ENCODE measurements at places on chromosomes 16 and 17.

- H3K27ac ChIP-seq: no peak overlapping the region
- peaks cover 20% of the 10 kb centered on the region for H3K36me3 ChIP-seq
- no peak overlapping the region for H3K4me3 ChIP-seq
- H3K27me3 ChIP-seq: no peaks in the 10 kb centered on the region
- no peak for DNase-seq
- H3K4me1 ChIP-seq: peaks cover 14% of the 10 kb centered on the region
These were observed 19.8 kb upstream of the ICAM2 start for GRCh38 chr17:64040206-64040605.

DNA sequence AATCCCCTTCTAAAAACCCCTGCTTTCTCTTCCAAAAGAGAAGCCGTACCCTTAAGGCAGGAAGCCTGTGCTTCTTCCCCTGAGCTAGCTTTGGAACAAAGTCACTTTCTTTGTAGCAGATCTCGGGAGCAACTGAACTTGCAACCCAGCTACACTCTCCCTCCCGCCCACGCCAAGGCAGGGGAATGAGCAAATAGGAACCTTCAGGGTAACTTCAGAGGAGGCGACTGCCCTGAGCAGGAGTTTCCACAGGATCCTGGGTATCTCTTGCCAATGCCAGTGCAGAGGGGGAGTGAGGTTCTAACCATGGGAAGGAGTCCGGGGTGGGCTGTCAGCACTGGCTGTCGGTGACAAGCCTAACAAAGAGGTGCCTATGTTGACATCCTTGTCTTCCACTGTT is 5.9 kb upstream of the PIRT start:
- DNase-seq: no peak
- no peak overlapping the region for H3K27ac ChIP-seq
- H3K4me1 ChIP-seq: peaks cover 7% of the 10 kb centered on the region
- H3K27me3 ChIP-seq: peaks cover 31% of the 10 kb centered on the region
- H3K36me3 ChIP-seq: peaks cover 2% of the 10 kb centered on the region

DNA sequence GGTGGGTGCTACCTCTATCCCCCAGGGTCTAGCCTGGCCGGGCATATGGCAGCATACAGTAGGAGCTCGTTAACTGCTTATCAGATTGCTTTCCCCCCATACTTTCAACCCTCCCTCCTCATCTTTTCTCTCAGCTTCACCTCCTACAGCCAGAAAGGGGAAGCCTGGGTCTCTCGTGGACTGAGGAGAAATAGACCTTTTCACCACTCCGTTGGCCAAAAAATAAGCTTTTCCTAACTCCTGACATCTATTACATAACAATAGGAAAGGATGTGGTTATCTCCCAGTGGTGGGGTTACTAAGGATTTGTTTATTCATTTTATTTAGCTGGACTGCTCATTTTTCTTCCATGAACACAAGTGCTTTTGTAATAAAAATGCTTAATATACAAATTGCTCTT is 9.0 kb upstream of the CXCL16 start:
- H3K4me1 ChIP-seq: peaks cover 7% of the 10 kb centered on the region
- no peaks in the 10 kb centered on the region for H3K36me3 ChIP-seq
- DNase-seq: no peak
- H3K27me3 ChIP-seq: peaks cover 49% of the 10 kb centered on the region
- H3K27ac ChIP-seq: no peak overlapping the region

DNA sequence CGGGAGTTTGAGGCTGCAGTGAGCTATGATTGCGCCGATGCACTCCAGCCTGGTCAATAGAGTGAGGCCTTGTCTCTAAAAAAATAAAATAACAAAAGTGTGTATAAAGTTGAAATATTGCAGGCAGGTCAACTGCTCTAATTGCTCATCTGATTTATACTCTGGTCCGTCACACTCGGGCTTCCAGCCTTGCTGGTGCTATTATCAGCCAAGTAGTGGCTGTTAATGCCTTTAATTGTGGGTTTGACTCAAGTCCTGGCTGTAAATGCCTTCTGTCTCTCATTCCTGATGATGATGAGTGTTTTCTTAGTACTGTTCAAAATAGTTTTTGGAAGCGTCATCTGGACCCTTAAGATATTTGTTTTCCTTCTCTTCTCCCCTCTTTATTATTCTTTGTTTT is 18.4 kb downstream of the SYT17 start:
- peaks cover 7% of the 10 kb centered on the region for H3K4me1 ChIP-seq
- DNase-seq: no peak
- no peaks in the 10 kb centered on the region for H3K27me3 ChIP-seq

DNA sequence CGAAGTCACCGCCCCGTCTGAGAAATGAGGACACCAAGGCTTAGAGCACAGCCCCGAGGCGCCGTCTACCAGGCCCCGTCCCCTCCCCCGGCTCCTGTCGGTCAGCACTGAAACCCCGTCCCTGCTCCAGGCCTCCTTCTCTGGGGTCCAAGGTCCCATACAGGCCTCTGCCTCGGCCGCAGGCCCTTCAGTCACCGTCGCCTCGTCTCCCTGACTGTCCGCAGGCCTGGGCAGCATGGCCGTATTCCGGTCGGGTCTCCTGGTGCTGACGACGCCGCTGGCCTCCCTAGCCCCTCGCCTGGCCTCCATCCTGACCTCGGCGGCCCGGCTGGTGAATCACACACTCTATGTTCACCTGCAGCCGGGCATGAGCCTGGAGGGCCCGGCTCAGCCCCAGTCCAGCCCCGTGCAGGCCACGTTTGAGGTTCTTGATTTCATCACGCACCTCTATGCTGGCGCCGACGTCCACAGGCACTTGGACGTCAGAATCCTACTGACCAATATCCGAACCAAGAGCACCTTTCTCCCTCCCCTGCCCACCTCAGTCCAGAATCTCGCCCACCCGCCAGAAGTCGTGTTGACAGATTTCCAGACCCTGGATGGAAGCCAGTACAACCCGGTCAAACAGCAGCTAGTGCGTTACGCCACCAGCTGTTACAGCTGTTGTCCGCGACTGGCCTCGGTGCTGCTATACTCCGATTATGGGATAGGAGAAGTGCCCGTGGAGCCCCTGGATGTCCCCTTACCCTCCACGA is 617 bp downstream of the COASY start:
- no peaks in the 10 kb centered on the region for H3K27me3 ChIP-seq
- peak overlapping the region; percentile 93 for H3K27ac ChIP-seq
- H3K4me3 ChIP-seq: peak overlapping the region; percentile 90
- peaks cover 2% of the 10 kb centered on the region for H3K36me3 ChIP-seq
- peaks cover 40% of the 10 kb centered on the region for H3K4me1 ChIP-seq

- no peak for DNase-seq
- H3K27me3 ChIP-seq: peaks cover 55% of the 10 kb centered on the region
- peak overlapping the region; percentile 55 for H3K4me3 ChIP-seq
- no peaks in the 10 kb centered on the region for H3K36me3 ChIP-seq
- H3K4me1 ChIP-seq: peaks cover 3% of the 10 kb centered on the region
These were observed 671 bp upstream of the FADS6 start for GRCh38 chr17:74893936-74894671.

- no peak overlapping the region for H3K4me3 ChIP-seq
- no peak for DNase-seq
- peaks cover 50% of the 10 kb centered on the region for H3K27me3 ChIP-seq
- peaks cover 5% of the 10 kb centered on the region for H3K4me1 ChIP-seq
- no peak overlapping the region for H3K27ac ChIP-seq
These were observed 64.6 kb upstream of the CRHR1 start for GRCh38 chr17:45719335-45720071.

DNA sequence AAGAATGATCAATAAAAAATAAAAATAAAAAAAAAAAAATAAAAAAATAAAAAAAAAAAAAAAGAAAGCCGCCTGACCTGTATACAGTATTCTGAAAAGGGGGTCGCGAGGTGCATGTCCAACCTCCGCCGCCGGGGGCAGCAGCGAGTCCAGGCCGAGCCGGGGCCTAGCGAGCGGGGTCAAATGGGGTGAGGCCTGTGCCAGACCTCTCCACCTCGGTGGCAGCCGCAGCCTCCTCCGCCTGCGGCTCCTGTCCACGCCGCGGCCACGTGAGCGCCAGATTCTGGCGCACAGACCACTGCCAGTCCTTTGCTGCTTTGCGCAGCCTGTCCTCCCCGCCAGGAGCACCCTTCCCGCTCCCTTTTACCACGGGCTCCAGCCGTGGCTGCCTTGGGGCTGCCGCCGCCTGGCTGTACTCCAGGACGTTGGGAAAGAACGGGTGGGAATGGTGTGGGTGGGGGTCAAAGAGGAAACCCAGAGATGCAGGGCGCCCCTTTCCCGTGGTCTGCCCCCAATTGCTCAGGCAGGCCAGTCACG is 2.4 kb upstream of the BCKDK start:
- peaks cover 21% of the 10 kb centered on the region for H3K4me1 ChIP-seq
- H3K4me3 ChIP-seq: no peak overlapping the region
- no peaks in the 10 kb centered on the region for H3K27me3 ChIP-seq
- DNase-seq: no peak
- H3K36me3 ChIP-seq: peaks cover 8% of the 10 kb centered on the region

DNA sequence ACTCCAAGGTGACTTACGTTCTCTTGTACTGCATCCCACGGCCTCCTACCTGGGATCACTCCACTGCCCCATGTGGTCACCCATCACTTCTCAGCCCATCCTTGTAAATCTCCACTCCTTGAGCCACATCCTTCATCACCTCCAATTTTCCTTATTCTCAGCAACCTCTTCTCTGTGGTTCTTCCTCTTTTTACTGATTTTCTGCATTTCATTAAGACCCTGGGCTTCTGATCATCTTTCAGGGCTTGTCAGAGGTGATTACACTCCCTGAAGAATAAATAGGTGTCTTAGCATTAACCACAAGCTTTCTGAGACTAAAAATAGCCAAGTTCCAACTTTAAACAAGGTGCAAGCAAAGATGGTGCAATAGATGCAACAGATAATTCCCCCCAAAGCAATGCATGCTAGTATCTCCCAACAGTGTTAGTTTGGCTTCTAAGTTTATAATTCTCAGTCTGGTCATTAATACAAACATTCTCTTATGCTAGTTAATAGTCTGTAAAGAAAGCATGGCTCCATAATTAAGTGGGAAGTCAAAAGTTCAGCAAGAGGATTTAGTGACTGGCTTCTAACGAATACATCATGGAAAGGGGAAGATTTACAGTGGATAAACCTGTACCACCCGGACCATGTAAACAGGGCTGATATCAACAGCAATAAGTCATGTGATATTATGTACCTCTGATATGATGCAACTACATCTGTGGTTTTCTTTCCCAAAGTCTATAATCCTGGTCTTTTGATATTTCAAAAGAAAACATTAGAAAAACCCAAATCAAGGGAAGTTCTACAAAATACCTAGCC is 47.4 kb upstream of the FOXJ1 start:
- DNase-seq: no peak
- no peak overlapping the region for H3K27ac ChIP-seq
- H3K27me3 ChIP-seq: no peaks in the 10 kb centered on the region
- H3K4me3 ChIP-seq: no peak overlapping the region

GRCh38 chr17:69326377-69327059 is 415 bp downstream of the ABCA5 start:
- peaks cover 17% of the 10 kb centered on the region for H3K4me1 ChIP-seq
- peak overlapping the region; percentile 94 for H3K4me3 ChIP-seq
- no peaks in the 10 kb centered on the region for H3K36me3 ChIP-seq
- no peaks in the 10 kb centered on the region for H3K27me3 ChIP-seq
- peak; percentile 82 for DNase-seq

GRCh38 chr16:88087517-88087877 is 136.3 kb downstream of the BANP start:
- peaks cover 3% of the 10 kb centered on the region for H3K36me3 ChIP-seq
- H3K4me3 ChIP-seq: no peak overlapping the region
- H3K4me1 ChIP-seq: peaks cover 13% of the 10 kb centered on the region
- no peak for DNase-seq

DNA sequence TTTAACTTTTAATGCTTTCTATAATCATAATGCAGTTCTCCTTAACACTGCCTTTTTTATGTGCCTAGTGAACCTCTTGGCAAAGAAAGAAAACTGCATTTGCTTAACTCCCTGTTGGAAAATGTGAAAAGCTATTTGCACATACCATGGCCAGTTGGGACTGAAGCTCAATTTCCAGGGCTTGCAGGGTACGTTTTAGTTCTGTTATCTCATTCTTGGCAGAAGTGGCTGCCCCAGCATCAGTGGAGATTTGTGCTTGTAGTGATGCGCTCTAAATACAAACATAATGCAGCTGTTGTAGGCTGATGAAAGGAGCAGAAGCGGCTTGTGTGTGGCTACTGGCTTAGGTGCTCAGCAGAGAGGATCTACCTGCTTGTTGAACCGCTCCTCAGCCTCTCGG is 3.7 kb downstream of the KRT24 start:
- H3K27me3 ChIP-seq: peaks cover 64% of the 10 kb centered on the region
- H3K4me1 ChIP-seq: no peaks in the 10 kb centered on the region
- DNase-seq: no peak
- H3K36me3 ChIP-seq: no peaks in the 10 kb centered on the region
- H3K27ac ChIP-seq: no peak overlapping the region

GRCh38 chr17:5809056-5809455 is 224.7 kb upstream of the NLRP1 start:
- H3K27me3 ChIP-seq: peaks cover 13% of the 10 kb centered on the region
- no peak for DNase-seq
- H3K27ac ChIP-seq: no peak overlapping the region

DNA sequence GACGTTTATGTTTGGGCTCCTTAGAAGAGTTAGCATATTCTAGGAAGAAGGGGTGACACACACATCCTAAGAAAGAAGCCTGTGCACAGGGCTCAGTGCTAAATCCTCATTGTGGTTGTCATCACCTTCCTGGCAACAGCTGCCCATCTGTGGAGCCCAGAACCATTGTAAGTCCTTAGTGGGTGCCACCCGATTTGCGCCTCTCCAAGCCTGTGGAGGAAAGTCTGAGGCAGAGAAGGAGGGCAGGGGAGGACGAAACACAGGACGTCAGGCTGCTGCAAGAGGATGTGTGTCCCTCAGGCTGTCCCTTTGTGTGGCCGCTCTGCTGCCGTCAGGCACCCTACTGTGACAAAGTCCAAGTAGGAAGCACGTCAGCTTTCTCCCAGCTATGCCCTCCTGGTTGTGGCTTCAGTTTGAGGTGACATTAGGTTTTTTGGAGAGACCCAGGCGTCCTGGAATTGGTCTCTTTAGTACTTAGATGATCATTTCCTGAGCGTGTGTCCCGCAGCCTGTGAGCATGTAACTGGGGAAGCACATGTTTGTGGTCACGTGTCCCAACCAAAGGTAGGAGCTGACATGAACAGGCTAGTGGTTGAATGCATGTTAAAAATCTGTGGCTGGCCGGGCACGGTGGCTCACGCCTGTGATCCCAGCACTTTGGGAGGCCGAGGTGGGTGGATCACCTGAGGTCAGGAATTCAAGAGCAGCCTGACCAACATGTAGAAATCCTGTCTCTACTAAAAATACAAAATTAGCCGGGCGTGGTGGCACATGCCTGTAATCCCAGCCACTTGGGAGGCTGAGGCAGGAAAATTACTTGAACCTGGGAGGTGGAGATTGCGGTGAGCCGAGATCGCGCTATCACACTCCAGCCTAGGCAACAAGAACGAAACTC is 10.7 kb downstream of the CLUAP1 start:
- H3K4me3 ChIP-seq: no peak overlapping the region
- H3K4me1 ChIP-seq: no peaks in the 10 kb centered on the region
- peaks cover 28% of the 10 kb centered on the region for H3K36me3 ChIP-seq

- DNase-seq: no peak
- H3K36me3 ChIP-seq: peaks cover 6% of the 10 kb centered on the region
- H3K4me3 ChIP-seq: no peak overlapping the region
These were observed 15.9 kb upstream of the PDXDC1 start for GRCh38 chr16:14958970-14959369.

- DNase-seq: peak; percentile 55
- H3K36me3 ChIP-seq: no peaks in the 10 kb centered on the region
- no peak overlapping the region for H3K27ac ChIP-seq
These were observed 5.4 kb upstream of the FAM83G start for GRCh38 chr17:19009970-19010369.
